HCT116 (cell line): ENCODE measurements at places on chromosomes 4 and X. TPM values are rescaled to one million over a fixed set of nuclear protein-coding genes. Genes with fewer than 3 reads are reported as not detected.

DNA sequence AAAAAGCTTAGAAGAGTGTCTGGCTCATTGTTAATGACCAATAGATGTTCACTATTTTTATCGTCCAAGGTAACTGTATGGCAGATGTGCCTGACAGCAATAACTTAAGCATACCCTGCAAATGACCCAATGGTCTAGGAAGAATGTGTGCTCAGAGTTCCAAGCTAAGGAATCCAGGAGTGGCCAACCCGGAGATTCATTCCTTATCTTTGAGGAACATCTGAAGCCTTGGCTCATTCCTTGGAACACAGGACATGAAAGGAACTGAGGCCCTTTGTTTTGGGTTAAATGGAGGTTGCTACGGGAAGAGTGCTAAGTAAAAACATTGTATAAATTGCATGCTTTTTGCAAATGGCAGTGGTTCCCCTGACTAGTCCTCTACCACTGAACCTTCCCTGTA lies 38.9 kb upstream of the EFNB1 start:
- no peak for DNase-seq

- no peak for DNase-seq
These were observed 43.1 kb downstream of the ATRX start for GRCh38 chrX:77742788-77743476.

DNA sequence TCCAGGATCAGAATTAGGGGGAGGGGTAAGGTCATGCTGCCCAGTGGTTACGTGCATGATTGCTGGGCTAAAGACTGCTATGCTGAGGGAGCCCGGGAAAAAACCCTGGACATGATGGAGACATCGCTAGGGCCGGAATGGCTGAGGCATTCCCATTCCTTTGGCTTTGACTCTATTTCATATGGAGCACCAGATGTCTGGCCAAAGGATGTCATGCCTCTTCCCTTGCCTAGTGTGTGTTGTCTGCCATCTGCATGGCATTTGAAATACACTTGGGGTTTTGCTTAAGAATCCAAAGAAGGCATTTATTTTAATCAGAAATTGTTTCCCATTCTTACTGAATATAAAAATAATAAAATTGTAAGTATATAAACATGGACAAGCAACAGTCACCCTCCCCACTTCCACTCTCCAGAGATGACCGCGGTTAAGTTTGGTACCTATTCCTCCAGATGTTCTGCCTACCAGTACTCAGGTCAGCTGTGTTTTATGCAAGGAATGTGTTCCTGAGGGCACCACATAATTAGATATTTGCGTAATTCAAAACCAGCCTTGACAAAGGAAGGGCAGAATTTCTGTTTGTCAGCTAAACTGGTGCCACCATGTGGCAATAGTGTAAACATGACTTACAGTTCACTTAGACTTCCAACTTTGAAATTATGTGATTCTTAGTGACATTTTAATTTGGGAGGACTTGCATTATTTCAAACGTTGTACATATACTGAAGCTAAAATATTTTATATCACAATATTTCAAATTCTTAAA lies 105.9 kb downstream of the CT47B1 start:
- DNase-seq = peak; percentile 16

DNA sequence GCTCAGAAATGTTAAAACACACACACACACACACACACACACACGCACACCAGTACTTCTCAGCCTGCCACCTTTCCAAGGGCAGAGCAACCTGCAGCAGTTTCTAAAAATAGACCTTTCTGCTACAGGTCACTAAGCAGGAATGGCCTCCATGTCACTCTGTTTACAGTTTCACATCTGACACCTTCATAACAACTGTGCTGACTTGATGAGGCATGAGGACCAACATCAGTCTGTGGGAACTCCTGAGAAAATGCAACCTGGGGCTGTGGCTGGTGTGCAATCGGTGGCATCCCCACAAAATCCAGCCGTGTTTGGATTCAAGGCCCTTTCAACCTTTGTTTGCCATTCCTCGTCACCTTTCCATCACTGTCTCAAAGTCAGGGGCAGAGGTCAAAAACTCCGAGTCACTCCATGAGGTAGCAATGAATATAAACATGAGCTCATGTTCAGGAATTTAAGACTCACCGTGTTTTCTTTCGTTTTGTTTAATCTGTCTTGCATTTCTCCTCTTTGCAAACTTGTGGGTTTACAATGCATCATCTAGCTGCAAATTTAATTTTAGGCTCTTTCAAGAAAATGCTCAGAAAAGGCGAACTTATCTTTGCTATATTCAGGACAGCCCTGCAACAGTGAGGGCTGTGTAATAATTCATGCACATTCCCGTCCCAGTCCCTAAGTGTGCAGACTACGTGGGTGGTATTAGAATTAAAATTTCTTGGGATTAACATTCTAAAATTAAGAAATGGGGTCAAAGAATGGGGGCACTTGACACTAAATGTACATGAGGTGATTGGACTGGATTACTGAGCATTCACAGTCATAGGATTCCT lies 135.3 kb downstream of the SHROOM3 start:
- no peak for DNase-seq

- no peak for DNase-seq
These were observed 488.3 kb downstream of the CFAP47 start for GRCh38 chrX:36407836-36408235.

DNA sequence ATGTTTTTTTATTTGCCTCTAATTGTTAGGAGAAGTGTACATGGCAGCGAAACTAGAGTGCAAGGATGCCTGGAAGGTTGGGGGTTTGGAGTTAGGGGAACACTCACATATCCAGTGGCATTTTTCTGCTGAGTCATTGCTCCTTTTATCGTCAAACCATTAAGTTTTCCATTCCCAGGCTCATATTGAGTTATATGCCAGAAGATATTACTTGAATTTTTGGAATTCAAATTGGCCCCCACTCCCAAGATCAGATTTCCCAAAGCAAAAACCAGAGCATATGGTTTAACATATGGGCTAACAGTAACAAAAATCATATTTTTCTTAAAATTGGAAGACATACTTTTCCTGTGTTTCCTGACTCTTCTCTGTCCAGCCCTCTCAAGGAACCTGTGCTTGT lies 152.7 kb downstream of the FSTL5 start:
- DNase-seq = no peak

DNA sequence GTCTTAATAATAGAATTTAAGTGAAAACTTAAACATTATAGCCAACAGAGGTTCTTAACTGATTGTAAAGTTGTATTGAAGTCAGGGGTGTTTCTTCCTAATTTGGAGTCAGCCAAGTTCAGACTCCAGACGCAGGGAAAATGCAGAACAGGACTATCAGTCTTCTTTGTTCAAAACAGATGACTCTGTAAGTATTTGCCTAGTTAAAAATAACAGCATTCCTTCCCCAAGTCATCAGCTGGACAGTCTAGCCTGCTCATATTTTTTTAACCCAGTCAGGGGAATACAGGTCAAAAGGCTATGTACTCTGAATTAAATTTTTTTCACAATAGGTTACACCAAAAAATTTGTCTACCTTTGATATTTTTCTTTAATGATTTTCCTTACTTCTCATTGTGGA lies 73.8 kb upstream of the DCLK2 start:
- DNase-seq = no peak

DNA sequence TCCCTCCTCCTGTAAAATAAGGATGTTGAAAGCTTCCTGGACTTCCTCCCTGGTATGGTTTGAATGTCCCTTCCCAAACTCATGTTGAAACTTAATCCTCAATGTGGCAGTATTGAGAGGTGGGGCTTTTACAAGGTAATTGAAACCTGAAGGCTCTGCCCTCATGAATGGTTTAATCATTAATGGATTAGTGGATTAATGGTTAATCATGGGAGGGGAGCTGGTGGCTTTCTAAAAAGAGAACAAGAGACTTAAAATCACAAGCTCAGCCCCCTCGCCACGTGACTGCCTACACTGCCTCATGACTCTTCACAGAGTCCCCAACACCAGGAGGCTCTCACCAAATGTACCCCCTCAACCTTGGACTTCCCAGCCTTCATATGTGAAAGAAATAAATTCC lies 124.6 kb upstream of the ANXA3 start:
- no peak for DNase-seq

GRCh38 chr4:147312376-147313046 lies 168.4 kb upstream of the EDNRA start:
- no peak for DNase-seq

DNA sequence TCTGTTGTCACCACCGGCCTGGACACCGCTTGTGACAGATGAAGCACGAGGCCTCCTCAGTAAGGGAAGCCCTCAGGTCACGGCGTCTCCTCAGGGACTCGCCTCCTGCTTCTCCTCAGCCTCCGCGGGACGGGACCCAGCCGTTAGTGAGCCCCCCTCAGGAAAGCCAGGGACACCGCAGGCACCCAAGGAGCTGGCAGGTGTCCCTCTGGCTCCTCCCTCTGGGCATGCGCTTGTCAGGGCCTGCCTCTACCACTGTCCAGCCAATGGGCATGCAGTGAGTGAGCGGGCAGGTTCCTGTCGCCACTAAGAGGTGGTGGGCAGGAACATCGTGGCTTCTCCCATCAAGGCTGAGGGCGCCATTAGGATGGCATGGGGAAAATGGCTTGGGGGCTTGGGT lies 23.5 kb upstream of the CT55 start:
- DNase-seq = no peak

DNA sequence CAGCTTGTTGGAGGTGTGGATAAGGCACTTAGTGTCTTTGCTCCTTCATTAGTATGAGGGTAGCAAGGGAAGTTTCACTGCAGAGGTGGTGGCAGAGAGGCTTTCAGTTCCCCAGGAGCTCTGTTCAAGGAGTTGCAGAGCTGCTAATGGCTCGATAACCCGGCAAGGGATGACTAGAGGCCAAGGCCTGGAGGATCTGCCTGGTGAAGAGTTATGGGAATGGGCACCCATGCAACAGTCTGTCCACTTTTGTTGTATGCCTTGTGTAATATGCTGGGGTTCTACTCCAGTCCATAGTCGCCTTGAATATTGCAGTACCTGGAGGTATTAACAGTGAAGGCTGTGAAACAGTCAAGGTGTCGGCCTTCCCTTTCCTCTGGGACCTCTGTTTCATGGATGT lies 67.8 kb upstream of the NBDY start:
- no peak for DNase-seq

- DNase-seq = no peak
These were observed 53.4 kb downstream of the GRXCR1 start for GRCh38 chr4:42945874-42946273.

DNA sequence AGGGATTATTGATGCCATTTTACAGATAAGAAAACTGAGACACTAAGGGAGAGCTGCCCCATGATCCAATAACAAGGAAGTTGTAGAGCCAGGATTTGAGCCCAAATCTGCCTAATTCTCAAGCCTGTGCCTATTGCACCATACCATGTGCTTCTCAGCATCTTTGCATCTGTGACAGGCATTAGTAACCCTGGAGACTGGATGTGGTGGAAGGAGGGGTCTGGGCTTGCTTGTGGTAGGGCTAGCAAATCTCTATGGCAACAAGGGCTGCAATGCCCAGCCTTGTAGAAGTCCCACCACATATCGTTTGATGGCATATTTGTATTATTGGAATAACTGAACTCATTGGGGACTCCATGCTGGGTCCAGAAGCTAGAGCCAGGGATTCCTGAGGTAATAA lies 58.1 kb downstream of the RTL5 start:
- DNase-seq = no peak

- no peak for DNase-seq
These were observed 77.3 kb upstream of the IGSF1 start for GRCh38 chrX:131366407-131366806.

DNA sequence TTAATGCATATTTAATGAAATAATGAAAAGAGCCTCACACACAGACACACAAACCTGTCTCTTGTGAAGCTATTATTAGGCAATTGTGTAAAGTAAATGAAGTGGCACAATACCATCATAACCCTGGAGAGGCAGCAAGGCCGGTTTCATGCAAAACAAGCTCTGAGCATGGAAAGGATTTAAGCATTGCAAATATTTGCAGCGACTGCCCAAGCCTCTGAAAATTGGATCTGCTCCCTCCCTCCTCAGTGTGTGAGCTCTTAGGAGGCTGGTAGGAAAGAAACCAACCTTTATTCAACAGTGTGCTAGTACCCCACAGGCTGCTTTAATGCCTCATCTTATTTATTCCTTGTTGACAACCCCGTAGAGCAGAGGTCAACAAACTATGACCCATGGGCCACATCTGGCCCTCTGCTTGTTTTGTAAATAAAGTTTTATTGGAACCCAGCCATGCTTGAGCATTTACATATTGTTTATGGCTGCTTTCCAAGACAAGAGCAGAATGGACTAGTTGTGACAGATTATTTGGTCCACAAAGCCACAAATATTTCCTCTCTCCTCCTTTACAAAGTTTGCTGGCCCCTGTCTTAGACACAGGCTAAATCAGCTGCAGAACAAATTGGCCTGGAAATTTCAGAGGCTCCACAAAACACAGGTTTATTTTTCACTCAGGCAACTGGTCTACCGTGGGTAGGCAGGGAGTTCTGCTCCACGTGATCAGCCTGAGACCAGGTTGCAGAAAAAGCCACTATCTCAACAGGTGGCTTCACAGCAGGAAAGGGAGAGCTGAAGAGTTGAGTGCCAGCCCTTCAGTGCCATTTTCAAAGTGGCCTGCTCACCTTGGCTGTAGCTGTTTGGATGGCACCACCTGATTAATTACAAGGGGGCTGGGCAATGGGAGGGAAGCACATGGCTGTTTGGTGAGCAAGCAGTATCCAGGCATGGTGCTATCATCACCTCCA lies 16.8 kb downstream of the RS1 start:
- no peak for DNase-seq

Gene LRAT
- total RNA-seq = 3.8 TPM

Gene VCX3A
- not detected for total RNA-seq
